ENCODE measurements at places on chromosomes 7 and 10. TPM values are rescaled to one million over a fixed set of nuclear protein-coding genes. Genes with fewer than 3 reads are reported as not detected.

GRCh38 chr10:50514995-50515394, 108.8 kb downstream of the SGMS1 start:
- H3K27me3 ChIP-seq: no peaks in the 10 kb centered on the region
- no peak for DNase-seq
- peaks cover 68% of the 10 kb centered on the region for H3K4me1 ChIP-seq
- H3K4me3 ChIP-seq: no peak overlapping the region
- no peaks in the 10 kb centered on the region for H3K36me3 ChIP-seq

DNA sequence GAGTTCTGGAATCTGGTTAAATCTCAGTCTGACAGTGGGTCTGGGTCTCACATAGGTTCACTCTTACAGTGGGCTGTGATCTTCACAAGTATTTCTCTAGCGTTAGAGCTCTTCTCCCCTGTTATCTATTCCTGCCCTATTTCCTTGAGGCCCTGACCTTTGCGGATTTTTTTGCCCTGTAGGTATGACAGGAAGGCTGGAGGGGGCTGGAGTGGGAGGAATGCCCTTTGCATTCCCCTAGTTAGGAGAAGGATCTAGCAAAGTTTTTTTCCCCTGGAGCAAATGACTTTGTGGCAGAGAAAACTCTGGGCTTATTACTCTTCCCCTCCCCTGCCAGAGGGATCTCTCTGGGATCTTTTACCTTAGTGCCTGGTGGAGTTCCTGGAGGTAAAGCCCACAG, 49.2 kb downstream of the GALNT11 start:
- H3K27me3 ChIP-seq: no peaks in the 10 kb centered on the region
- H3K4me1 ChIP-seq: peaks cover 22% of the 10 kb centered on the region
- H3K4me3 ChIP-seq: no peak overlapping the region
- DNase-seq: no peak
- H3K27ac ChIP-seq: no peak overlapping the region

GRCh38 chr7:84998665-84999064, 188.2 kb downstream of the SEMA3D start:
- no peaks in the 10 kb centered on the region for H3K36me3 ChIP-seq
- no peaks in the 10 kb centered on the region for H3K4me1 ChIP-seq
- DNase-seq: no peak
- no peaks in the 10 kb centered on the region for H3K27me3 ChIP-seq
- no peak overlapping the region for H3K27ac ChIP-seq
- no peak overlapping the region for H3K4me3 ChIP-seq

- DNase-seq: no peak
- no peak overlapping the region for H3K4me3 ChIP-seq
- no peaks in the 10 kb centered on the region for H3K4me1 ChIP-seq
- no peaks in the 10 kb centered on the region for H3K36me3 ChIP-seq
- no peak overlapping the region for H3K27ac ChIP-seq
Observed at GRCh38 chr7:1859266-1860035, 189.4 kb downstream of the ELFN1 start.

- DNase-seq: no peak
- no peak overlapping the region for H3K27ac ChIP-seq
- no peaks in the 10 kb centered on the region for H3K4me1 ChIP-seq
- no peak overlapping the region for H3K4me3 ChIP-seq
- no peaks in the 10 kb centered on the region for H3K27me3 ChIP-seq
- H3K36me3 ChIP-seq: no peaks in the 10 kb centered on the region
Observed at GRCh38 chr10:24882047-24882698, 70.2 kb downstream of the PRTFDC1 start.

DNA sequence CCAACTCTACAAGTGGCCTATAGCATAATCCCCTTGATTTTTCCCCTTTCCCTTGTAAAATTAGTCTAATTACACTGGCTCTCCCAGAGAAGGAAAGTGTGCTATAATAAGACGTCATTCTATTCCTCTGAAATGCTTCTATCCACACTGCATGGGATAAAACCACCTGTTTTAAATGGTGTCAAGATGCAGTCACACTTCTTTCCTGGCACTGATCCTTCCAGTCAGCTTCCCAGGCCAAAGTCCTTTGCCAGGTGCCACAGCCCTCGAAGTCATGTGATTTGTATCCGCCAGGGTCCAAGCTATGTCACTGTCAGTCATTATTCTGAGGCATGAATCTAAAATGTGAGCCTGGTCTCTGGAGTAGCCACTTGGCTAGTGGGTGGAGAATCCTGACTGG, 169.0 kb upstream of the KIAA1217 start:
- H3K27ac ChIP-seq: no peak overlapping the region
- no peaks in the 10 kb centered on the region for H3K36me3 ChIP-seq

DNA sequence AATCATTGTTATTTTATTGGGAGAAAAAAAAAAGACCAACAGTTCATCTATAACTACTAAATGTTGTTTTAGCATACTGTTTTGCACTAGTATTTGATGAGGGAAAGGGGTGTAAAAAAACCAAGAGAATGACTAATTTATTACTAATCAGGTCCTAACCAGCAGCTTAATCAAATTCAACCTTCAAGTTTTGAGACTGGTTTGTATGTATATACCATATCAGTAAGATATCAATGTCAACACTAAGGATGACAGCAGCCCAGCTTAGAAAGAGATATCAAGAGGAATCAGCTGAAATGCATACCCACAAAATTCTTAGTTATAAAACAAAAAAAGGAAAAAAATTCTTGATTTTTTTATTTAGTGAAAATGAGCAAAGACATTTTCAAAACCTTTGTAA, 122.6 kb downstream of the KMT2C start:
- H3K4me3 ChIP-seq: no peak overlapping the region
- no peaks in the 10 kb centered on the region for H3K27me3 ChIP-seq
- H3K4me1 ChIP-seq: peaks cover 18% of the 10 kb centered on the region
- H3K36me3 ChIP-seq: peaks cover 16% of the 10 kb centered on the region
- DNase-seq: no peak
- no peak overlapping the region for H3K27ac ChIP-seq

DNA sequence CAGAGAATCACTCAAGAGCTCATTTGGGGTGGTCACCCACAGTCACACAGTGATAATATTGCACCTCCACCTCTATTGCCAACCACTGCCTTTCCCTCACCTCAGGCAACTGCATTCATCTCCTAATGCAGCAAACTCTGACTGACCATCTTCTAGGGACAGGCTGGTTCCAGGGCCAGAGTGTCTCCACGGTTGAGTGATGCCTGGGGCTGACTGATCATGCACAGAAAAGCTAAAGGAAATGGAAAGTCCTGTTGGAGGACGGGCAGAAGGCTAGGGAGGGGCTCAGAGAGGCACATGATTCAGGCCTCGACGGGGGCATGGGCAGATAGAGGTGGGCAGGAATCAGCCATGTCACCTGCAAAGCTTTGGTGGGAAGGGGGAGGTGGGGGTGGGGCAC, 127.1 kb upstream of the TNS3 start:
- H3K4me3 ChIP-seq: no peak overlapping the region
- peaks cover 29% of the 10 kb centered on the region for H3K4me1 ChIP-seq
- H3K27me3 ChIP-seq: no peaks in the 10 kb centered on the region

The ZNF503 gene
- 21.2 TPM for total RNA-seq

The DNAH11 gene
- total RNA-seq: 11.9 TPM

The DENND2A gene
- total RNA-seq: 51.2 TPM
